Fibroblast of the aortic adventitia (primary cell): ENCODE measurements at places on chromosomes 2 and 18.

DNA sequence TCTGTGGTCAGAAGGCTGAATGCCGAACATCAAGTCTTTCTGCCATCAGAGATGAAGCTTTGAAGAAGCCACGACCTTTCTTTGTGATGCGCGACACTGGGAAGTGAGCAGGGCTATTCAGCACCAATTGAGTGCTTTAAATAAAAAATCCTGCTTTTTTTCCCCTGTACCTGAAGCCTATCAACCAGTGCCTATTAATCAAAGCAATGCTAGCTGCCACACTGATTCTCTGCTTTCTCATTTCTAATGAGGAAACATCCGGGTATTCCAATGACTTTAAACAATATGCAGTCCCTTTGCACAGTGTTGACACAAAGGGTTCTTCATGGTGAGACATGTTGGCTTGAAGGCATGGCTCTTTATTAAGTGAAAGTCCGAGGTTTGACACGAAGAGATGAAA is 88.0 kb downstream of the GALR1 start:
- no peak for DNase-seq

- DNase-seq = no peak
Measured at GRCh38 chr2:100791294-100791935, 28.5 kb upstream of the NPAS2 start.

- DNase-seq = no peak
Measured at GRCh38 chr18:61085036-61085435, 248.2 kb upstream of the CDH20 start.

DNA sequence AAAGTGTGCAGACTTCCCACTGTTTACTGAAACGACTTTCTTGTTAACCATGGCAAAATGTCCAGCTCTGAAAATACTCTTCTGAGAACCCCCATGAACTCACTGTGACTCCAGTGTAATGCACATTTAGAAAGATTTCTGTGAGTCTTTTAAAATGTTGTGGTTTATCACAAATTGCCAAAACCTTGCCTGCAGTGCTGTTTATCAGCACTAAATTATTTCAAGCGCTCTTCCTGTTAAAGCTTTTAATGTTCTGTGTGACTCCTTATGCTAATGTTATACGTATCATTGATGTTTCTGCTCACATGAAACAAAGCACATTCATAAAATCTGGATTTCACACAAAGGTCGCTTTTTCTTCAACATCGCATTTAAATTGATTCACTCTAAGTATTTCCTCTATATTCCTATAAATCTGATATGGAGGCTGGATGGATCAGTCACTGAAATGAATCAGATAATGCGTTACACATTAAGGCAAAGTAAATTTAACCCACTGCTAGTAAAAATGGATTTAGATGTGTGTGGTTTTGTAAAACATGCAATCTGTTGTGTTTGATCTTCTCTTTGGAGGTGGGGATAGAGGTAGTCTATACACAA is 521.2 kb downstream of the NYAP2 start:
- DNase-seq = peak; percentile 13

GRCh38 chr2:68158134-68158447 is 403 bp downstream of the PNO1 start:
- no peak for DNase-seq
